GM12892 (cell line): ENCODE measurements at places on chromosomes 11 and 22.

- DNase-seq, result no peak
These were observed 10.3 kb downstream of the SYT13 start for GRCh38 chr11:45275828-45276227.

DNA sequence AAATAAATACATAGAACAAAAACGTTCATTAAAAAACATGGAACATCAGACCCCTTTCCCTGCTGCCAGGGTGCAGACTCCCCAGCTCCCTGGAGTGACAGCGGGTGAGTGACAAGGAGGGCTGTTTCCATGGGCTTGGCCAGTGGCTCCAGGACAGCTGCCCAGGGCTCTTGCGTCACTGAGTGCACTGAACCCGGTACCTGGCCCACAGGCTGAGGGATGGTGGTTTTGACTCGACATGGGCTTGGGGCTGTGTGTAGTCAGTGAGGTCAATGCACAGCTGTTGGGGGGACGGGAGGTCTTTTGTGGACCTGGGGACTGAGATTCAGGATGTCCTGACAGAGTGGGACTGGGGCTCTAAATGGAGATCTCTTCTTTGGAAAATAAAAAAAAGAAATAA lies 142.1 kb upstream of the B3GAT1 start:
- DNase-seq, result no peak

DNA sequence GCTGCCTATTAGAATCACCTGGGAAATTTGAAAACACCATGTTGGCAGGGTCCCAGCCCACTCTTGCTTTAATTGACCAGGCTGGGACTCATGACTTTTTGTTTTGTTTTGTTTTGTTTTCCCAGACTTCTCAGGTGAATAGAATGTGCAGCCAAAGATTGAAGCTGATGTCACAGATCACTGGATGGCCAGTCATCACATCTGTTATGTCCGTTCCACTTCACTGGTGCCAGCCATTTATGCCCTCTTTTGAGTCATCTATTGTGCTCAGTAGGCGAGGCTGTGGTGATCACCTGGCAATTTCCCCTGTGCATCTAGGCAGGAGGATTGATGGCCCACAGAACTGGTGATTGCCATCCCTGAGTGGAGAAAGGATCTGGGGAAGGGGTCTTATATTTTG lies 297.3 kb downstream of the INSC start:
- no peak for DNase-seq

DNA sequence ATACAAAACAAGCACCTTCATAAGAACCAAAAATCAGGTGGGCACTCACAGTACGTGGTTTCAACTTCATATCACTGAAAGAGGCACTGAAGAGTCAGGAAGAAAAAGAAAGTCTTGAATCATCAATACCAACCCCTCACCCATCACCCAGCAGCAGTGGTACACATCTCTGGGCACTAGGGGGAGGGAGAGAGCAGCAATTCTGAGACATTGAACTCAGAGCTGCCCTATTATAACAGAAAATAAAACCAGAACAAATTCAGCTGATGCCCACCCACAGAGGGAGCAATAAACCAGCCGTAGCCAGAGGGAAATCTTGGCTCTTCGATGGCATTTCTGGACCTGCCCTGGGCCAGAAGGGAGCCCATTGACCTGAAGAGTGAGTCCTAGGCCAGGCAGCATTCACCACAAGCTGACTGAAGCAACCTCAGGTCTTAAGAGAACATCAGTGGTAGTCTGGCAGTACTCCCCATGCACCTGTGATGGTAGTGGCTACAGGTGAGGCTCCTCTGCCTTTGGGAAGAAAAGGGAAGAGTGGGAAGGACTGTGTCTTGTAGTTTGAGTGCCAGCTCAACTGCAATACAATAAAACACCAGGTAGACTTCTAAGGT lies 42.2 kb upstream of the FAM181B start:
- peak; percentile 21 for DNase-seq

DNA sequence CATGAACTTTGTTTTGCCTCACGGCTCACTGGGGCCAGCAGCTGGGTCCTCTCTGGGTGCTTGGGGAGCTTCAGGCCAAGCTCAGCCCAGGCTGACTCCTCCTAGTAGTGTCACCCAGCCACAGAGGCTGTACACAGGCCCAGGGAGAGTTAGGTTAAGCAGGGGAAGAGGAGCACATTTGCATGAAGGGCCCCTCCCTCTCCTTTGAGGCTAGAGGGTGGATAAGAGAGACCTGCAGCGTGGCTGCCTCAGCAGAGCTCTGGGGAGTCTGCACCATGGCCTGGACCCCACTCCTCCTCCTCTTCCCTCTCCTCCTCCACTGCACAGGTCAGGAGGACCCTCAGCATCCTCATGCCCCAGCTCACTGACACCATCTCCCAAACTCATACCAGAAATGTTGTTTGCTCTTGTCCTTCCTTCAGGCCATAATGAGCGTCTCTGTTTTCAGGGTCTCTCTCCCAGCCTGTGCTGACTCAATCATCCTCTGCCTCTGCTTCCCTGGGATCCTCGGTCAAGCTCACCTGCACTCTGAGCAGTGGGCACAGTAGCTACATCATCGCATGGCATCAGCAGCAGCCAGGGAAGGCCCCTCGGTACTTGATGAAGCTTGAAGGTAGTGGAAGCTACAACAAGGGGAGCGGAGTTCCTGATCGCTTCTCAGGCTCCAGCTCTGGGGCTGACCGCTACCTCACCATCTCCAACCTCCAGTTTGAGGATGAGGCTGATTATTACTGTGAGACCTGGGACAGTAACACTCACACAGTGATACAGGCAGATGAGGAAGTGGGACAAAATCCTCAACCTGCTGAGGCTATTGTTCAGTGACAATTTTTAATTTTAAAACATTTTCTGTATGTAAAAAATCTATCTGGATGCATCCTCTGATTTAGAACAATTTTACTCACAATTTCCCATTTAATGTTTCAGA lies 82.4 kb upstream of the VPREB1 start:
- DNase-seq, result peak; percentile 43

- DNase-seq, result no peak
These were observed 117.5 kb upstream of the ALX4 start for GRCh38 chr11:44427432-44427831.

- no peak for DNase-seq
These were observed 4.1 kb downstream of the BEST1 start for GRCh38 chr11:61954106-61954850.

- DNase-seq, result no peak
These were observed 73.9 kb upstream of the FGF3 start for GRCh38 chr11:69892986-69893555.
